Activated naive CD4-positive, alpha-beta T cell treated with anti-CD3 and anti-CD28 coated beads, Interleukin-2, amount 10 ng/mL, durations not matched to agents 7 days and 5 days (primary cell): ENCODE measurements at places on chromosomes 4 and X.

- DNase-seq = no peak
Measured at GRCh38 chr4:101222156-101222845, 125.0 kb downstream of the PPP3CA start.

DNA sequence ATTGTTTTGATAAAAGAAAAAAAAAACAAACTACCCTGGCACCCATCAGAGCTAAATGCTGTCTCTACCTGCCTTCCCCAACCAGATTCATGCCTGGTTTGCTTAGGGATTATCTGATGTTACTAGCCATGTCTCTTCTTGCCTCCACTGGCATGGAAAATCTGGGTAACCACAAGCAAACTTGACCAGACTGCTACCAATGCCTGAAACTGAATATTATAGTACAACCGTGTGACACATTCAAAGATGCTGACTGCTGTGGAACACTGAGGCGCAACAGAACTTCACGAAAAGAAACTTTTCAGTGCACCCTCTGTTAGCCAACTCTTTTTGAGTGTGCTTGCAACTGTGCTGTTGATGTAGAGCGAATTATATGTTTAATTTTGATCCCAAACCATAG is 228.1 kb downstream of the CBR4 start:
- no peak for DNase-seq

GRCh38 chr4:65167719-65168118 is 502.6 kb downstream of the EPHA5 start:
- no peak for DNase-seq

DNA sequence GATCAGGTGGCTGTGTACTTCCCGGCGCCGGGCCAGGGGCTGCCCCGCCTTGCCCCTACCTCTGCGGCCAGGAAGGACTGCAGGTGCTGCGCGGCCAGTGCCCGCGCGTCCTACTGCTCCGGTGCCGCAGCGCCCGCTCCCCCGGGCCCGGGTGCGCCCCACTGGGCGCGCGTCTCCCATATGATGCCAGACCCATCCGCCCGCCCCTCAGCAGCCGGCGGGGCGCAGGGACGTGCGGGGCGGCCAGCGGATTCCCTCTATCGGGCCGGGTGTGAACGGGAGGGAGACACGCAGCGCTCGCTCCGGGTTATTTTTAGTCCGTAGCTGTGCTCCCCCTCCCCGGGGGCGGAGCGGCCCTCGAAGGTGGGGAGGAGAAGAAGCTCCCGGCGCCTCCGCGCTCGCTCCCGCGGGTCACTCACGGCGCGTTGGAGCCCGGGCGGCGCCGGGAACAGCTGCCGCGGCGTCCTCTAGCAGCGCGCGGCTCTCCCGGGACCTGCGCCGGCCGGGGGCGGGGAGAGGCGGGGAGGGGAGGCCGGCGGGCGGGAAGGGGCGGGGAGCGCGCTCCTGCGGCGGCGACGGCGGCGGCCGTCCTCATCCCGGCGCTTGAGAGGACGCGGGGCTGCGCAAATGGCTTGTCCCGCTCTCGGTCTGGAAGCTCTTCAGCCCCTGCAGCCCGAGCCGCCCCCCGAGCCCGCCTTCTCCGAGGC is 103.6 kb downstream of the UCHL1 start:
- no peak for DNase-seq

- DNase-seq = no peak
Measured at GRCh38 chrX:46920235-46920634, 8.0 kb downstream of the JADE3 start.

DNA sequence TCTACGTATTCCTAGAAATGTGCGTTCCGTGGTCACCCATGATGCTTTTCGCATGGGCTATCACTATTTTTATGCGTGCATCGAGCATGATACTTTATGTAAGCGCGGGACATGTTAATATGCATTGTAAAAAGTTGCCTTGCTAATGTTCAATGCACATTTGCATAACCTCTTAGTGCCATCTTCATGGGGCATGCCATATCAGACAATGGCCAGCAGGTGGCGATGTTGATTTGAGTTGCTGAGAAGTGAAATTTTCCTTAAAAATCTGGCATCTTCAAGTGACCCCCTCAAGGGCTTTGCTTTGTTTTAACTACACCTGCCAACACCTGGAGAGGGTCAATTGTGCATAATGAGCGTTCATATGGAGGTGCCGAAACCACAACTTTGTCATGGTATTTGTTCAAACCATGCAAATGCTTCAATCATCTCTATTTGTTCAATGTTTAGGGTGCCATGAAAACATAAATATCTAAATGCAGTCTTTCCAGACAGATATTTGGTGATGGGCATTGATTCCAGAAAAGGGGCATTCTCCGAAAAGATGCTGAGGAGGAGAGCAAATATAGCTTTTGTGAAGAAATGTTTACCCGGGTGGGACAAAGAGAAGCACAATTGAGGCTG is 833.9 kb upstream of the PRKX start:
- DNase-seq = peak; percentile 36

DNA sequence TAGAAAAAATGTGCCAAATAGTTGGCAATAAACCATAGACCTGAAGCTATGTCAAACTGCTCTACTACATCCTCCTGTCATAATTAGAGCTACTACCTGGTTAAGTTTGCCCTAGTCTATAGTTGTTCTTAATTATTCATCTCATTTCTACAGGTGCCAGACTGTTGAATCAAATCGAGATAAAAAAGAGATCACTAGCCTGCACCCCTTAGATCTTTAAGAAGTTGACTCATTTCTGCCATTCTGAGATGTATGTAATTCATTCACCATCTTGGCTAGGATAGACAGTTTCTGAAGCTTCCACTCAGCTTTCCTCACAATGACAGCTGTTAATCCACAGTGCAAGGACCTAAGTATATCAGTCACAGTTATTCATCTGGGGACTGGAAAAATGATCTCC is 452.1 kb upstream of the BOD1L1 start:
- no peak for DNase-seq

DNA sequence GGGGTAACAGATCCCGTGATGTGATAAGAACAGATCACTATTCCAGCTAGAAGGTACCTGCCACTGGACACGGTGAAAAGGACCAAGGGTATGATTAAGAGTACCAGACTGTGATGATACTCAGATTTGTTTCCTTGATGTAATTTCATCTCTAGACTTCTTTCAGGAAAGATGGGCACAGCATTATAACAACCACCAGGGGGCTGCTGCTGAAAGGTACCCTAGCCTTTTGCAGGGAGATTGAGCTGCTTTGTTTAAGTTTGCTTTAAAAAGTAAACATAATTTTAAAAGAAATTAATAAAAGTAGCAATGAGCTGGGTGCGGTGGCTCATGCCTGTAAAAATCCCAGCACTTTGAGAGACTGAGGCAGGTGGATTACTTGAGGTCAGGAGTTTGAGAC is 145.4 kb downstream of the EMCN start:
- DNase-seq = no peak

DNA sequence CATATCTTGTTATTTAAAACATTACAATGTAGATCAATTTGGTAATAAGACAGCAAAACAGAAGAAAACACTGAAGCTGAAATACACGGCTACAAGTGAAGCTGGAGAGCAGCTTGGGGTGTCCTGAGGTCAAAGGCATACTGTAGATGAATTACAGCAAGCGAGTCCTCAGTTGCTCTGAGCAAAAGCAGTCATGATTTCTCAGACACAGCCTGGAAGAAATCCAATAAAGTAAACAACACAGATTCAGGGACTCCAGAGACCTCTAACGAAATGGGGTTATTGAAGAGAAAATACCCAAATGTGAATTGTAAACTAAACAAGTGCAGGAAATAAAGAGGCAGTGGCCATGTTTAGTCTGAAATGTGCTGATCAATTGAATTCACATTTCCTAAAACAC is 324.4 kb downstream of the CAMK2D start:
- no peak for DNase-seq

DNA sequence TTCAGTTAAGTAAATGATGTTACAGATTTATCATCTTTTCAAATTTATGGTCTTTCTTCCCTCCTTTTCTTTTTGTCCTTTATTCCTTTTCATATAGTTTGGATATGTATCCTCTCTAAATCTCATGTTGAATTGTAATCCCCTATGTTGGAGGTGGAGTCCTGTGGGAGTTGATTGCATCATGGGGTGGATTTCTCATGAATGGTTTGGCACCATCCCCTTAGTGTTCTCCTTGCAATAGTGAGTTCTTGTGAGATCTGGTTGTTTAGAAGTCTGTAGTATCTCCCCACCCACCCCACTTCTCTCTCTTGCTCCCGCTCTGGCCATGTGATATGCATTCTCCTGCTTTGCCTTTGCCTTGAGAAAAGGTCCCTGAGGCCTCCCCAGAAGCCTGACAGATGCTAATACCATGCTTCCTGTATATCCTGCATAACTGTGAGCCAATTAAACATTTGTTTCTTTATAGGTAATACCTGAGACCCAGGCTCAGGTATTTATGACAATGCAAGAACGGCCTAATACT is 236.7 kb downstream of the PRDM5 start:
- no peak for DNase-seq

- no peak for DNase-seq
Measured at GRCh38 chr4:156638334-156638733, 333.3 kb downstream of the PDGFC start.

DNA sequence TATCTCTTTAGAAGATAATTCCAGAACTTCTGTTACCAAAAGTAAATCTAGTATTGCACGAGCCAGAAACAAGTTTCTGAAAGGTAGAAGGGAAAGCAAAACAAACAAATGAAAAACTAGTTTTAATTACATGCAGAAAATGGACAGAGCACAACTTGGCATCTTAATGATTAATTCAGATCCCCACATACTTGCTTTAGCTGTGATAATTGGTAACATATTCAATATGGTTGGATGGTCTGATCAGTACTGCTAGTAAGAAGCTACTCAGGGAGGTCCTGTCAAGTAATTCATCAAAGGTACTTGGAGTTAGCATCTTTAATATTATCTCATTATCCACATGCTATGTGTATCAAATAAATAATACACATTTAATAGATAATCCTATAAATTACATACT is 204.3 kb downstream of the TRAM1L1 start:
- DNase-seq = no peak

- no peak for DNase-seq
Measured at GRCh38 chr4:19879330-19879729, 372.4 kb upstream of the SLIT2 start.

- no peak for DNase-seq
Measured at GRCh38 chrX:1507511-1508463, 29.2 kb downstream of the P2RY8 start.

- no peak for DNase-seq
Measured at GRCh38 chr4:73718375-73719373, 21.7 kb upstream of the CXCL8 start.

- no peak for DNase-seq
Measured at GRCh38 chrX:73944563-73944908, 359.4 kb upstream of the ZCCHC13 start.

DNA sequence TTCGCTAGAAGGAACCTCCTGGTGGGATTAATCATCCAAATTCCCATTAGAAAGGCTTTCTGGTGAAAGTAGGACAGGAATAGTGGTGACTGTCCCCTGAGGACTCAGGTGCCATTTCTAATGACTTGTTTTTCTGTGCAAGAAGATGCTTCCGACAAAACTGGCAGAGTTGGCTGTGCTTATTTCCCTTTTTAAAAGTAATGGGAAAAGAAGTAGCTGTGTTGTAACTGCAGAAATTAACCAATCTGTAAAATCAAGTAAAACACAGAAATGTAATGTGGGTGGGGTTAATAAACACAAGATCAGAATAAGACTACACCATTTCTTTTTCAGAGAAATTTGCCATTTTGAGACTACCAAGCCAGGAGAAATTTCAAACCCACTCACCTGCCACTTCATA is 55.0 kb upstream of the FAM9B start:
- DNase-seq = no peak

GRCh38 chr4:7887436-7887835 is 52.2 kb downstream of the AFAP1 start:
- no peak for DNase-seq

DNA sequence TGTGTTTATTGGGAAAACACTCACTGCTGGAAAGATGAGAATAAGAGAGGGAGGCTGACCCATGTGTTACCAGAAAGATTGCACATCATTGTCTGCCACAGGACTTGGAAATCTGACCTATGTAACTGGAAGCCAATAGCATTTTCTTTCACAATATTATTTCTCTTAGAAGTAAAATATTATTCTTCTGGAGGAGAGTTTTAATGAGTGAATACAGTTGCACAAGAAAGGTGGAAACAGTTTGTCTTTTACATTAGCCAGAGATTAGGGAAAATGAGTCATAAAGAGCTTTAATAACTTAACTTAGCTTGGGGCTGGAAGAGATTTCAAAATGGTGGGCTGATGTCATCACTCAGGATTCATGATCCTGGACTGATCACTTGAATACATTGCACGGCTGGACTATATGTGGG is 31.5 kb upstream of the LNX1 start:
- no peak for DNase-seq

DNA sequence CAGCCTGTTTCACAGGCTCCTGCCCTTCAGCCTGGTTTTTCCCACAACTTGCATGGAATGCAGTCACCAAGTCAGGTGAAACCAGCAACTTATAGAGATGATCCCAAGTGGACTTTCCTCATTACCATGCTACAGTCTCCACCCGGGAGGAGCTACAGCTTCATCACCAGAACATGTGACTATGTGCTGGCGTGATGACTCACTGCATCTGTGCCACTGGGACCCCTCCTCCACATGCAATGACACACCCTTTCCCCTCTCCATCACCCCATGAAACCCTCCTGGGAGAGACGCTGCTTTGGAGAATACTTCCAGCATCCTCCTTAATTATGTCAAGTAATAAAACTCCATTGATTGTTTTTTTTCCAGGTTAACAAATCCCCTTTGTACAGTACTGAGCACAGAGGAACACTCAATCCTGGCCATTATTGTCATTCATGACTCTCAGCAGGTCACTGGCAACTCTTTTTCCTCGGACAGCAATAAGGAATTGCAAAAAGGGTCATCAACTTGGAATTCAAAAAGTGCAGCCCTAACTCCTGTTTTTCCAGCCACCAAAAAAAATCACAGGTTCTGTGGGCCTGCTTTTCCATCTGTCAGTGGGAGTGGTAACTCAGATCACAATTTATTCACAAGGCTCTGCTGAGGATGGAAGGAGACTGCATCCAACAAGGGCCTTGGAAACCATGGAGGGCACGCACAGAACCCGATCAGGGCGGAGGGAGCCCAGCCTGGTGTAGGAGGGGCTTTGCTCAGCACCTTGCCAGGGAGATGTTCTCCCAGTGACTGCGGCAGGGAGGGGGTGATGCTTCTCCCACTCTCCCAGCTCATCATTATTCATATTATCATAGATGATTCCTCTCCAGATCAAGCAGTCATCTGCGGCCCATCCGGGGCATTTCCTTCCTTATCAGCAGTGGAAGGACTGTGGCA is 17.4 kb downstream of the QDPR start:
- no peak for DNase-seq

DNA sequence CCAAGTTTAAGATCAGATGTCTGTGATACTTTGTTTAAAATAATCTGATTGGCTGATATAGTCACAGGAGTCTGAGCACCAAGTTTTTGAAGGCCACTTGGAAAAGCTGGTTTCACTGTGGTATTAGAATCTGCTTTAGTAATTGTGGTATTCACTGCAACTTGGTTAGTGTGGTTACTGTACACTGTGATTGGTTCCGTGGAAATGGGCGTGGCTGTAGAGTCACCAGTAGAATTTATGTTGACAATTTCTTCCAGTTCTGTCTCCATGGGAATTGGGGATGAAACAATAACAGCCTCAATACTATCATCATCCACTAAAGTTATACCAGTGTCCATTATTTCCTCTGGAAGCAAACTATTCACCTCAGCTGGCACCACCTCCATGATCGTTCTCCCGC is 26.2 kb downstream of the LIN54 start:
- peak; percentile 33 for DNase-seq

GRCh38 chr4:186699298-186699697 is 24.4 kb downstream of the FAT1 start:
- no peak for DNase-seq

GRCh38 chrX:2423899-2424298 is 76.9 kb downstream of the DHRSX start:
- no peak for DNase-seq
